Endodermal cell (in vitro differentiated cells): ENCODE measurements at places on chromosomes 1 and 21.

- no peaks in the 10 kb centered on the region for H3K36me3 ChIP-seq
- H3K27me3 ChIP-seq: no peaks in the 10 kb centered on the region
- H3K4me1 ChIP-seq: no peaks in the 10 kb centered on the region
- H3K27ac ChIP-seq: no peak overlapping the region
- peak; percentile 86 for DNase-seq
- no peak overlapping the region for H3K4me3 ChIP-seq
Observed at GRCh38 chr21:39125752-39126485, 57.3 kb downstream of the PSMG1 start.

- no peak overlapping the region for H3K4me3 ChIP-seq
- DNase-seq: no peak
- peaks cover 4% of the 10 kb centered on the region for H3K4me1 ChIP-seq
- no peak overlapping the region for H3K27ac ChIP-seq
- H3K27me3 ChIP-seq: no peaks in the 10 kb centered on the region
Observed at GRCh38 chr1:66563941-66564630, 30.1 kb downstream of the SGIP1 start.

- no peak for DNase-seq
- H3K36me3 ChIP-seq: no peaks in the 10 kb centered on the region
- H3K27ac ChIP-seq: no peak overlapping the region
- H3K27me3 ChIP-seq: no peaks in the 10 kb centered on the region
- H3K4me1 ChIP-seq: no peaks in the 10 kb centered on the region
Observed at GRCh38 chr1:61226791-61227567, 144.6 kb downstream of the NFIA start.

GRCh38 chr1:175597969-175598765 is 145.2 kb downstream of the TNR start:
- no peaks in the 10 kb centered on the region for H3K36me3 ChIP-seq
- H3K27ac ChIP-seq: no peak overlapping the region
- H3K27me3 ChIP-seq: peaks cover 27% of the 10 kb centered on the region
- DNase-seq: no peak

- no peak for DNase-seq
- no peaks in the 10 kb centered on the region for H3K36me3 ChIP-seq
Observed at GRCh38 chr1:37398096-37398495, 76.3 kb upstream of the ZC3H12A start.
